ENCODE measurements at places on chromosomes 4 and X. TPM values are rescaled to one million over a fixed set of nuclear protein-coding genes. Genes with fewer than 3 reads are reported as not detected.

Gene ZFX
- total RNA-seq: 66.2 TPM

Gene SLC34A2
- total RNA-seq: 0.15 TPM

Gene MAGEE1
- 0.44 TPM for total RNA-seq

DNA sequence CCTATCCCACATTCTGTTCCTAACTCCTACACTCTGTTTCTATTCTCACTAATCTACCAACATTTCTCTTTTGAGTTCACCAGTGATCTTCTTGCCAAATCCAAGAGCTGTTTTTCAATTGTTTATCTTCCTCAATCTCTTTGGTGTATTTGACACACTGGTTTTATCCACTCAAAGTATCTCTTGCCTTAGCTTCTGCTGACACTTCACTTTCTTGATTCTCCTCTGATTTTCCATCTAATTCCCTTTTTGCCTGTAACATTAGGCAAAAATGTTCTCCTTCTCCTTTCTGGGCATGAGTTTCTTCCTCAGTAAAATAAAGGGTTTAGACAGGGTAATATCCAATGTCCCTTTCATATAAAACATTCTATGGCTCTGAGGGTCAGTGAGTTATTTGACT lies 26.2 kb downstream of the GRIA3 start:
- H3K4me1 ChIP-seq: no peaks in the 10 kb centered on the region
- H3K27ac ChIP-seq: no peak overlapping the region
- no peak overlapping the region for H3K4me3 ChIP-seq
- H3K27me3 ChIP-seq: no peaks in the 10 kb centered on the region
